ENCODE measurements at places on chromosomes 5 and 9.

DNA sequence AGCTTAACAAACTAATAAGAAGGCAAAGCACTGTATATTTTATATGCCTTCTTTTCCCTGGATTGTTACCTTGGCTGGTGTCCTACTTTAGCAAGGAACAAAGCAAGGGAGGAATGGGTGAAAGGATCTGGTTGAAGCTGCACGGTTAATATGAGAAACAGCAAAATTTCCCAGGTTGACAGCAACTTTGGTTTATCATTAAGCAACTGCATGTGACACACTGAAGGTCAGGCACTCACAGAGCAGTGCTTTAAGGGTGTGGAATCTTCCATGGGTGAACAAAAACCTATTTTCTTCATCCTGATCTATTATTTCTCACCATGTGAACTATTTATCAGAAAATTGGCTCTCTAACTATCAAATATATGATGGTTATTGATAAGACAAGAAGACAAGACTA is 109.0 kb upstream of the ATP10B start:
- DNase-seq = no peak

DNA sequence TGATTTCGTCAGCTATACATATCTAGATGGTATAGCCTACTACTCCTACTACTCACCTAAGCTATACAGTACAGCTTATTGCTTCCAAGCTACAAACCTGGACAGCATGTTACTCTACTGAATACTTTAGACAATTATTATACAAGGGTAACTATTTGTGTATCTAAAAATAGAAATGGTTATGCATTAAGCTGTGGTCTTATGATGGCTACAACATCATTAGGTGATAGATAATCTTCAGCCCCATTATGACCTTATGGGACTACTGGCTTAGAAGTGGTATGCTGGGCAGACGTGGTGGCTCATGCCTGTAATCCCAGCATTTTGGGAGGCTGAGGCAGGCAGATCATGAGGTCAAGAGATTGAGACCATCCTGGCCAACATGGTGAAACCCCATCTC is 40.2 kb downstream of the CERT1 start:
- DNase-seq = no peak

- DNase-seq = no peak
Observed at GRCh38 chr9:13140843-13141592, 138.5 kb downstream of the MPDZ start.

GRCh38 chr5:53378590-53379247 is 101.7 kb upstream of the FST start:
- DNase-seq = no peak

DNA sequence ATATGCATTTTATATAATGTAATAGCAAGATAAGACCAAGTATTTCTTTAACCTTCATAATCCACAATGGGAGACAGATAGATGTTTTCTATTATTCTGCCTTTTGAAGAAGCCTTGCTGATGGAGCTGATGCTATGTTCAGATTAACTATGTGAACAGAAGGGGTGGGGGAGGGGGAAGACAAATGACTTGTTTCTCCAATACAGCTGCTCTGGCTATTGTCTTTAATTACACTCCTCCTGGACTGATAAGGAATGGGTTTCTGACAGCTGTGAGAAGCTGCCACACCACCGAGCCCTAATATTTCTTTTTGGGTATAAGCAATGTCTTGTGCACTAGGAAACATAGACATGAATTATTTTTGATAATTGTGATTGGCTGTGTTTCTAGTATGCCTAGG is 62.0 kb downstream of the CAVIN4 start:
- DNase-seq = no peak

DNA sequence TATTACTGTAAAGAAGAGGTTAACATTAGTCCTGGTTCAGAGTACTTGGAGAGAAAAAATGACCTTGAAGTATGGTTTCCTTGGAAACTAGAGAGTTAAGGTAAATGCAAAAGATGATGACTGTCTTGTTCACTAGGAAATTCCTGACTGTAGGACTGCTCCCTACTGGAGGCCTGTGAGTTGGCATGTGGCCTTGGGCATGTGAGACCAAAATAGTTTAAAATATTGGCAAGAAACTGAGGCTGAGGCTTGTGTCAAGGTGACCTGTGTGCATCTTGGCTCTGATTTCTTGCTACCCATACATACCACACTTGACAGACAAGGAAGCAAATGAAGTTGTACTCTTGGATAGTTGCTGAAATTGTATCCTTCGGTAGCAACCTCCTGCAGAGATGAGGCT is 96.5 kb downstream of the TARS1 start:
- no peak for DNase-seq

DNA sequence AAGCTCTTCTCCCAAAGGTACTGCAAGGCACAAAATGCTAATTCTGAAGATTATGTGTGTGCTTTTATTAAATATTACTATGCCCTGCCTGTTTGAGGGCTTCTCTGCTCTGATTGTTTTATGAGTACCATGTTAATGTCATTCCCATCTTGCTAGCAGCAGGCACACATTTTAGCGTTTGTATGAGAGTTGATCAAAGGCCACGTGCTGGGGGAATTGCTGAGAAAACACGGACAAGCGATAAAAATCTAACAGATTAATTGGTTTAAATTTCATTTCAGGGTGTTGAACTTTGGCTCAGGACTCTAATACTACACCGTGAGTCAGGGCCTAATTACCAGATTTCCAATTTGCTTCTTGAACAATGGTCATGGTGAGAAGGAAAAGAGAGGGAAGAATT is 298.4 kb downstream of the EBF1 start:
- no peak for DNase-seq

DNA sequence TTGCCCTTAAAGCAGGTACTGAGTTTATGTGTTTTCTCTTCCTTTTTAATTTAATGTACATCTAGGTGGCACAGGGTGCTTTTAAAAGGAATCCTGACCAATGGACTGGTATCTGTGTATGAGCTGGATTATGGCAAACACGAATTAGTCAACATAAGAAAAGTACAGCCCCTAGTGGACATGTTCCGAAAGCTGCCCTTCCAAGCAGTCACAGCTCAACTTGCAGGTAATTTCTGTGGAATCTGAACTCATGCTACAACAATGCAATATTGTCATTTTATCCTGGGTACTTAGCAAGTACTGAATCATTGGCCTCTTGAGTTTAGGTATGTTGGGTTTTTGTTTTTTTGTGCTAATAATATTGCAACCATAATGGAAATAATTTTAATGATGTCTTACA is 14.4 kb upstream of the TMOD1 start:
- DNase-seq = no peak

DNA sequence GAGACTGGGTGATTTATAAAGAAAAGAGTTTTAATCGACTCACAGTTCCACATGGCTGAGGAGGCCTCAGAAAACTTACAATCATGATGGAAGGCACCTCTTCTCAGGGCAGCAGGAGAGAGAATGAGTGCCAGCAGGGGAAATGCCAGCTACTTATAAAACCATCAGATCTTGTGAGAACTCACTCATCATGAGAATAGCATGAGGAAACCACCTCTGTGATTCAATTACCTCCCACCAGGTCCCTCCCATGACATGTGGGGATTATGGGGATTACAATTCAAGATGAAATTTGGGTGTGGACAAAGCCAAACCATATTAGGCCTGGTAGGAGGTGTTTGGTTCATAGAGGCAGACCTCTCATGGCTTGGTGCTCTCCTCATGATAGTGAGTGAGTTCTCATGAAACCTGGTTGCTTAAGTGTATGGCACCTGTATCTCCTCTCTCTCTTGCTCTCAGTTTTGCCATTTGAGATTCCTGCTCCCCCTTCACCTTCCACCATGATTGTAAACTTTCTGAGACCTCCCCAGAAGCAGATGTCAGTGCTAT is 39.8 kb downstream of the GAPT start:
- no peak for DNase-seq

GRCh38 chr5:127333483-127333882 is 42.9 kb downstream of the MEGF10 start:
- no peak for DNase-seq

DNA sequence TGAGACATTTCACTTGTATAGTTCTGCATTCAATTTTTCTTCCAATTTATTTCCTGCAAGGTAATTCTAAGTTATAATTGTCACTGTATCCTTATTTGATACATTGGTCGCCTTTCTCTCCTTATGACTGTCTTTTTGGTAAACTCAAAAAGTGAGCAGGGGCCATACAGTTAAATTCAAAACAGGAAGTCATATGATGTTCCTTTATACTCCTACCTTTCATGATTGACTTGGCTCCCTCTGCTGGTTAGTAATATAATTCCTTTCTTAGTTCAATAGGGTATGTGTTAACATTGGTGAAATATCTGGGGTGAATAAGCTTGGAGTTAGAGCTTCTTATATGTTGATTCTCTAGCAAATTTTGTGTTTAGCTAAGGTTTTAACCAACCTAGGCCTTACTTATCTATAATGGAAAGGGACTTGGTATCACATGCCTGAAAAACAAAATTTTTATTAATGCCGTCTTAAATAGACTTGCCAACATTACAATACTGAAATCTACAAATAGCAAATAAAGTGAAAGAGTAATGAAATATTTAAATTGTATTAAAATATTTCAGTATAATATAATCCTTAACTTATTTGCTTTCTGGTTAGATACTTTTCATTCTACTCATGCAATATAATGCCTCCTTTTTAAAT is 6.0 kb upstream of the NIPBL start:
- no peak for DNase-seq

- DNase-seq = no peak
Observed at GRCh38 chr5:108315829-108316228, 66.1 kb downstream of the FBXL17 start.

GRCh38 chr5:157290156-157290980 is 24.4 kb downstream of the CYFIP2 start:
- DNase-seq = no peak

All from endothelial cell (in vitro differentiated cells).